ENCODE measurements at places on chromosomes 7 and 10.

GRCh38 chr10:63819753-63820329, 298.6 kb downstream of the REEP3 start:
- DNase-seq, result no peak

DNA sequence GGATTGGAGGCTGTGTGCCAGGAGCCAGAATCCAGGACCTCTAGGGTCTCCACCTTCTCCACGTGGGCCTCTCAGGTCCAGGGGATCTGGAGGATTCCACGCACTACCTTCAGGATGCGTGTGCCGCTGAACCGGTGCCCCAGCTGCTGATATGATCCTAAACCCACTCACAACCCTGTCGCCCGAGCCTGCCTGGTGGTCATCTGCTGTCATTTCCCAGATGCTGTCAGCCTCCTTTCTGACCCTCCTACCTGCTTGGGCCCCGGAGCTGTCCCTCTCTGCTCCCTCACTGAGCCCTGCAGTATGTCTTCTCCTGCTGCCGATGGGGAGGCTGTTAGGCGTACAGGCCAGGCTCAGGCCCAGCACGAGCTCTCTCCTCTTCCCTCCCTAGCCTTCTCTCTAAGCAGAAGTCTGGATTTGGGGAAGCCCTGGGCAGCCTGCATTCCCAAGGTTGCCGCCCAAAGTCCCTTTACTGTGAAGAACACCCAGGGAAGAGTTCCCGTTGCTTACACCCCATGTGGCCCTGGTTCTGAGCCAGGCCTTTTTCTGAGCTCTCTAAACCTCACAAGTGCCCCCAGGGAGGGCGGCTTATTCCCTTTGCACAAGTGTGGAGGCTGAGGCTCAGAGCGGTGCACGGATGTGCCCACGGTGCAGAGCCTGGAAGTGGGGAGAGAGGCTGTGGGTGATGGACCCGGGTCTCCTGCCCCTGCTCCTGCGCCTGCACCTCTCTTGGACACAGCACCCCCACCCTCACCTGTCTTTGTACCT, 30.8 kb upstream of the ZNF488 start:
- no peak for DNase-seq

- DNase-seq, result no peak
These were observed 35.8 kb upstream of the DNMBP start for GRCh38 chr10:100045592-100045991.

GRCh38 chr7:108809356-108809755, 239.7 kb downstream of the DNAJB9 start:
- DNase-seq, result no peak

DNA sequence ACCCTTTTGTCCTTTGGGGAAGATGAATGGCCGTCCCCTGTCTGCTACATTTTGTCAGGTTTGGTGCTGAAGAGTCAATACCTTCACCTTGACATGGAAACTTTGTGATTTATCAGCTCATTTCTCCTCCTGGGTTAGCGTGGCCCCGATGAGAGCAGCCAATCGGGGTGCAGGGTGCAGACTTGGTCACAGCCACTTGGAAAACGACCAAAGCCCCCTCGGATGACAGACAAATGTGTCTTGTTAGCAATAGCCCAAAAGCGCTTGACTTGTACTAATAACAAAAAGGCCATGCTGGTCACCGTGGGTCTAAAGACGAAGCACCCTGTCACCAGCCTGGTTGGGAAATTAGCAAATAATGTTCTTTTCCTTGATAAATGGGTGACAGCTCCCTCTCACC, 103.7 kb downstream of the EBF3 start:
- DNase-seq, result no peak

- DNase-seq, result no peak
These were observed 322.4 kb upstream of the GHITM start for GRCh38 chr10:83816942-83817341.

GRCh38 chr7:64628192-64628591, 37.7 kb upstream of the ZNF107 start:
- DNase-seq, result no peak

- DNase-seq, result no peak
These were observed 72.6 kb downstream of the FAM53B start for GRCh38 chr10:124671486-124672075.

DNA sequence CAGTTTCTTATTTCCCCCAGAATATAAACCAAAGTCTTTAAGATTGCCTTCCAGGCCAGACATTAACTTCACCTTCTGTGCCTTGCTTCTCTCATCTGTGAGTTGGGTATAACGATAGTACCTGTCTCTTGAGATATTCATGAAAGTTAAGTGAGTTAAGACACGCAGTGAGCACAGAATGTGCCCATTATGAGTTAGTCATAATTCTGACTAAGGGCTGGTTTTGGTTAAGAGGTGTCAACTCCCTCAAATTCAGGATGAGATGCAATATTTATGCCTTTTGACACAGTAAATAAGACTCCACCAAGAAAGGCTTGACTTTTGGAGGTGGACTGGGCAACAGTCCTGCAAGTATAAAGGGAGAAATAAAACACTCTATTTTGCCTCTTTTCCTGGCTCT, 528.7 kb upstream of the IGFBP3 start:
- no peak for DNase-seq

- no peak for DNase-seq
These were observed 217.2 kb downstream of the ANK3 start for GRCh38 chr10:60172363-60172990.

DNA sequence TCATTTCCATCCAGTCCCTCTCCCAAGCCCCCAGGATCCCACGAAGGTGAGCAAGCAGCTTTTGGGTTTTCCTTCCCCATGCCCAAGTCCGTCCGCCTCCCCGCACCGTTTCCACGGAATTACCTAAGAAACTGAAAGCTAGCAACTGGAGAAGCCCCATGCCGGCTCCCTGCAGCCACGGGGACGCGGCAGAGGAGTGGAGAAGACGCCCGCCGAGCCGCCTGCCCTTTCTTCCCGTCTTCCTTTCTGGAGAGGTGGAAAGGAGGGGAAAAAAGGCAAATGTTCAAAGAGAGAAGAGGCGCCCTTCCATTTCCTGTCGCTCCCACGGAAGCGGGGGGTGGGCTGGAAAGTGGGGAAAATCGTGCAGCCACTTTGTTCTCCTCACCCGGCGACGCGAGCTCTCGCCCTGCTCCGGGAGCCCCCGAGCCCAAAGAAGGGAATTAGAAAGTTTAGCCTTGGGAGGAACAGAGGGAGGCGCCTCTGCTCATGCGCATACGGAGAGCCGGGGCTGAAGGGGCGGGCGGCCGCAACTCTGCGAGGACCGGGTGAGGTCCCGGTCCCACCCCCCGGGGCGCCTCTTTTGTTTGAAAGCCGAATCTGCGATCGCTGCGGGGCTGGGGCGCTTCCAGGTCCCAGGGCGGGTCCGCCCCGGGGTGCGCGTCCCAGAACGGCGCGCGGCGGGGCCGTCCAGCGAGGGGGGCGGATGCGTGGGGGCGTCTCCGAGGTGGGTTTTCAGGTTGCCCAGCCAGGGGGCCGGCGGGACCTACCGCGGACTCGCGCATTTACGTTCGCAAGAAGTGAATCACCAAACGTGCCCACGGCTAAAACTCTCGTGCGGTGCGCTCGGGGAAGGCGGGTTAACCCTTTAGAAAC, at the start of gene LAMB1:
Gene LAMB1, minus strand, starts transcription at position 436 of the 873 bp plus-strand sequence. Its CDS starts 276 bp downstream, at position 160.
- DNase-seq, result no peak

DNA sequence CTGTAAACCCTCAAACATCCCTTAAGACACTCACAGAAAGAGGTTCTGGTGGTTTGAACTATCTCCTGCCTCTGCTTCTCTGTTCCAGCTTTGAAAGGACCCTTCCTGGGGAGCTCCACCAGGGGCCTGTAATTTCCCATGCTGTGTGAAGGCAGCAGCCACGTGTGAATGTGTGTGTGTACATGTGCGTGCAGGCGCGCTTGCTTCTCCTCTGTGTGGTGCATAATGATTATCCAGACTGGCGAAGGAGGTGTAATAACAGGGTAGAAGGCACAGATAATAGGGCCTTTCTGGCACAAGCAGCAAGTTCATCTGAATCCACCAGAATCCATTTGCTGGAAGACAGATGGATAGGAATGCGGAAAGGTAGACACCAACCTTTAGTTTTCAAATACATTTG, 466.5 kb downstream of the GRID1 start:
- DNase-seq, result no peak

DNA sequence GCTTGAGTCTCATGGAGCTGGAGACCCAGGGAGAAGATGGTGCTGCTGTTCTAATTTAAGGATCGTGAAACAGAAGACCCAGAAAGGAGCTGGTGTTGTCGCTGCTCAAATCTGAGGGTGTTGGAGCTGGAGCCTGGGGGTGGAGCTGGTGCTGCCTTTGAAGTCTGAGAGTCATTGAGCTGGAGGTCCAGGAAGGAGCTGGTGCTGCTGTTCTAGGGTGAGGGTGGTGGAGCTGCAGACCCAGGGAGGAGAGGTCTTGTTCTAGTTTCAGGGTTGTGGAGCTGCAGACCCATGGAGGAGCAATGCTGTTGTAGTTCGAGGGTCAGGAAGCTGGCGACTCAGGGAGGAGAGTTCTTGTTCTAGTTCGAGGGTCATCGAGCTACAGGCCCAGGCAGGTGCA, 84.1 kb upstream of the ZNF479 start:
- no peak for DNase-seq

All from activated CD4-positive, CD25-positive, alpha-beta regulatory T cell (primary cell).